ENCODE measurements at places on chromosomes 16 and 17.

DNA sequence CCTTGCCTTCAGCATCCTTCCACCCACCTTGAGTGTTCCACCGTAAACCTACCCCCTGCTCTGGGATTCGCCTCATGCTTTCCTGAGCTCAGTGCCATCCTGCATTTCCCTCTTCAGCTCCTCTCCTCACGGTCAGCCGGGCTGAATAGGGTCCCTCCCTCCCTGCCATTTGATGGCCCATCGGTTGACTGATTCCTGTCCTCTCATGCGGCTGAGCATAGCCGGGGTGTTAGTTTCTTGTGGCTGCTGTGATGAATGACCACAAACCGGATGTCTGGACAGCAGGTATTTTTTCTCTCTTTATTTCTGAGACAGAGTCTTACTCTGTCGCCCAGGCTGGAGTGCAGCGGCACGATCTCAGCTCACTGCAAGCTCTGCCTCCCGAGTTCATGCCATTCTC is 44.1 kb upstream of the MGAT5B start:
- no peak for DNase-seq

DNA sequence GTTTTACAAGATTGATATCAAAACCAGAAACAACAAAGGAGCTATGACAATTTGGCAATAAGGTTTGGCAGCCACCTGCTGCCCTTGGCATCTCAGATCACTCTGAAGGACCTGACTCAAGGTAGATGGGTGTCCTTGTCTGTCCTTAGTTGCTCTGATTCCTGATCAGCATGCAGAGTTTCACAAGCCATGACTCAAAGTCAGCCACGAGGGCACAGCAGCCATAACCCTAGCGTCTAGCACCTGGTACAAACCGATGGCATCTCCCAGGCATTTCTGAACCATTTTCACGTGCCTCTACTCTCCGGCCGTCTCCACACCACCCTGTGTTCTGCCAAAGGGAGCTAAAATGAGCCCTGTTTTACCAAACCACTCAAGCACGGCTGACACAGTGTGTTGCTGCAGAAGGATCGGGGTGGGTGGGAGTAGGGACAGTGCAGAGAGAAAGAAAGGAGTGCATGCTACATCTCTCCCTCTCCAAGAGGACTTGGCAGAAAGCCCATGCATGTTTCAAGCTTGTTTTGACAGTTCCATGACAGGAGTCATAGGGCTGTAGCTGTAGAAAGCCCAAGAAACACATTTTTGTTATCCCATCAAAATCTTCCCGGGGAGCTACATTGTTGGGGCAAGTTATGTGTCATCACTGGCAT is 297.3 kb downstream of the ABCC12 start:
- DNase-seq, result no peak

GRCh38 chr17:48530208-48530886 is 464 bp downstream of the HOXB1 start:
- DNase-seq, result no peak

DNA sequence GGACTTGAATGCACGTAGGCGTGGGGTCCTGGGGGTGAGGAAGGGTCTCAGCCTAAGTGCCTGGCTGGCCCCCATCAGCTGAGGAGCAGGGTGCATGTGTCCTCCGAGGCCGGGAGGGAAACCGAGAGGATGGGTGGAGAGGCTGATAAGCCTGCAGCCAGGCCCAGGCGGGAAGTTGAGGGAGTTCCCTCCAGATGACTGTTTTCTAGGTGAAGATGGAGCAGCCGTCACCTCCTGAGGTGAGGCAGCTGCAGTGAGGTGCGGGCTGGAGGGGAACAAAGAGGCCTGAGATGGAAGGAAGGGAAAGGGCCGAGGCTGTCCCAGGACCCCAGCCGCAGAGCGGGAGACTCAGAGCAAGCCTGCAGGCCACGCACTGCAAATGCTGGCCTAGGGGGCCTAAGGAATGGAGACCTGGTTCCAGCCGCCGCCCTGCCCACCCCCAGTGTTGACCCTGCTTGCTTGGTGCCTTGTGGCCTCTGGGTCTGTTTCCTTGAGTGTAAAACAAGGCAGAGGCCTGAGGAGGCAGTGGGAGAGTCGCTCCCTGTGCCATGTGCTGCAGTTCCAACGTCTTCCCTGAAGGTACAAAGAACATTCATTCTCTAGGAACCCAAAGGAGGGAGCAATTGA is 3.0 kb downstream of the PECAM1 start:
- no peak for DNase-seq

- no peak for DNase-seq
Observed at GRCh38 chr16:89837014-89837546, 8.8 kb downstream of the SPIRE2 start.

GRCh38 chr16:79456036-79456435 is 144.5 kb downstream of the MAF start:
- DNase-seq, result no peak

GRCh38 chr17:47665655-47666054 is 15.9 kb downstream of the KPNB1 start:
- no peak for DNase-seq

GRCh38 chr17:8338753-8339140 is 893 bp upstream of the ODF4 start:
- DNase-seq, result no peak

- DNase-seq, result no peak
Observed at GRCh38 chr17:73025041-73025560, 67.4 kb downstream of the SLC39A11 start.

DNA sequence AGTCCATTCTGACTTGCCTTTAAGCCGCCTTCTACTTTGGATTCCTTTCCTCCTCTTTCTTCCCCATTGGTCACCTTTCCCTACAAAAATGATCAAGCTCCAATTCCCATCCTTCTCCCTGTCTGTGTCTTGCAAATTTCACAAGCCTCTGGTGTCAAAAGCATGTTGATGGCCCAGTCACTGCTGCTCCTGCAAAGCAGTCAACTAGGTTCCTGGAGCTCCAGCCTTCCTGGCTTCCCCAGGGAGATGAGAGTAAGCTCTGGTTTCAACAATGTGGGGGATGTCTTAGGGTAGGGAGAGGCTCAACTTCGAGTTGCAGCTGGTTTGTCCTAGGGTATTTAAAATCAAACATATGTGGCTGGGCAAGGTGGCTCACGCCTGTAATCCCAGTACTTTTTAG is 36.1 kb upstream of the HELZ start:
- DNase-seq, result no peak

GRCh38 chr16:354291-354881 is 1.9 kb upstream of the AXIN1 start:
- DNase-seq, result no peak

GRCh38 chr17:16916557-16916920 is 55.4 kb downstream of the TNFRSF13B start:
- DNase-seq, result no peak

DNA sequence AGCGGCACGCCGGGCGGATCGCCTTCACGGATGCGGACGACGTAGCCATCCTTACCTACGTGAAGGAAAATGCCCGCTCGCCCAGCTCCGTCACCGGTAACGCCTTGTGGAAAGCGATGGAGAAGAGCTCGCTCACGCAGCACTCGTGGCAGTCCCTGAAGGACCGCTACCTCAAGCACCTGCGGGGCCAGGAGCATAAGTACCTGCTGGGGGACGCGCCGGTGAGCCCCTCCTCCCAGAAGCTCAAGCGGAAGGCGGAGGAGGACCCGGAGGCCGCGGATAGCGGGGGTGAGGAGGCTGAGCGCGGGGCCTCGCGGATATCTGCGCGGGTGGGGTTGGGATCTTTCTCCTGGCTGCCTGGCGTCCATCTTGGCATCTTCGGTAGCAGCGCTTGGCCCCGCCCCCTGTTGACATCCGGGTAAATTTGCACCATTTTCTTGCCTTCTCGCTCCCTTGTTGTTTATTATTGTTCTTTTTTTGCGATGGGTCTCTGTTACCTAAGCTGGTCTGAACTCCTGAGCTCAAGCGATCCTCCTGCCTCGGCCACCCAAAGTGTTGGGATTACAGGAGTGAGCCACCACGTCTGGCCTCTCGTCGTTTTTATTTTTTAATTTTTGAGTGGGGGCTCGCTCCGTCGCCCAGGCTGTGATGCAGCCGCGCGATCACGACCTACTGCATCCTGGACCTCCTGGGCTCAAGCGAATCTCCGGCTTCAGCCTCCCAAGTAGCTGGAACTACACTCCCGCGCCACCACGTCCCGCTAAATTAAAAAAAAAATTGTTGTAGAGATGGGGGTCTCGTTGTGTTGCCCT is 898 bp downstream of the TERF2IP start:
- DNase-seq, result peak; percentile 58

DNA sequence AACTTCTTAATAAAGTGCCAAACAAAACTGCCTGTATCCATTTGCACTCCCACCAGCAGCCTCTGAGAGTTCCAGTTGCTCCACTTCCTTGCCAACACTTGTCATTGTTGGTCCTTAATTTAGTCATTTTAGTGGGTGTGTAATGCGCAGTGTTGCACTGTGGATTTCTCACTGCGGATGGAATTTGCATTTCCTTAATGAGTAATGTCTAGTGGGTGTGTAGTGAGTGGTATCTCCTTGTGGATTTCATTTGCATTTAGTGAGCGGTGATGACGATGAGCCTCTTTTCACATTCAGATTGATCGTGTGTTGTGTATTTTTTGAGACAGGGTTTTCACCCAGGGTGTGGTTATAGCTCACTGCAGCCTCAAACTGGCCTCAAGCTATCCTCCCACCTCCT is 4.1 kb upstream of the MSLN start:
- no peak for DNase-seq

GRCh38 chr17:78559749-78560368 is 17.3 kb downstream of the DNAH17 start:
- no peak for DNase-seq

GRCh38 chr16:87253536-87253935 is 63.7 kb downstream of the C16orf95 start:
- no peak for DNase-seq

GRCh38 chr17:67520252-67520906 is 143.3 kb downstream of the PITPNC1 start:
- no peak for DNase-seq

GRCh38 chr17:9209781-9210370 is 188.6 kb downstream of the NTN1 start:
- DNase-seq, result no peak

DNA sequence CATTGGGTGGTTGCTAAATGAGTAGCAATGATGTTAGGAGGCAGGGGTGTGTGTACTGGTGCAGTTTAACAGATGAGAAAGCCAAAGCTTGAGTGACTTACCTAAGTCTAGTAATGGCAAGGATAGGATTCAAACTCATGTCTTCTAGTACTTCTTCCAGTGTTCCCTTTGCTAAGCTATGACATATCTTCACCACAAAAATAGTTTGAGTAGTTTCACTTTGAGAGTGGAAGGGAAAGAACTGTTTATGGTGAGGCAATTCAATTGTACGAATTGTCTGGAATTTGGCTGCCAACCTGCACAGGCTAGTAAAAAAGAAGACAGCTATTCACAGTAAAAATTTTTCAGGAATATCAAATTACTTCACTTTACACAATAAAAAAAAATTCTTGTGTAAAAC is 138.0 kb downstream of the NLK start:
- DNase-seq, result no peak

- peak; percentile 82 for DNase-seq
Observed at GRCh38 chr16:85898521-85899442, at the start of gene IRF8. Gene IRF8, plus strand, starts transcription at chr16:85899162. Its CDS starts 3,854 bp downstream, at chr16:85903016.

DNA sequence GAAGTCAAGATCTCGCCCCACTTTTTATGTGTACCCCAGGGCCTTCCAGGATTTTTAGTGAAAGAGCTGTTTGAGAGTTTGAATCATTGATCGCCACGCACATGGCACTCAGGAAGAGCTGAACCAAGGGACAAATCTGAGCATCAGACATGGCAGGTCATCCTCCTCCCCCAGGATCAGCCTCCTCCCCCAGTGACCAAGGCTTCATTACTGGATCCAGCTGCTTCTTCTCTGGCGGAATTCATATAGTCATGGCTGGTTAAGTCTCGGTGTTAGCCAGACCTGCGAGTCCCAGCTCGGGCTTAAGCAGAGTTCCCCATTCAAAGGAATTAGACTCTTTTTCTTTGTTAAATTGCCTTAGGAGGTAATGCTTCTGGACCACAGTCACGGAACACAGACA is 32.5 kb downstream of the CDRT4 start:
- no peak for DNase-seq

DNA sequence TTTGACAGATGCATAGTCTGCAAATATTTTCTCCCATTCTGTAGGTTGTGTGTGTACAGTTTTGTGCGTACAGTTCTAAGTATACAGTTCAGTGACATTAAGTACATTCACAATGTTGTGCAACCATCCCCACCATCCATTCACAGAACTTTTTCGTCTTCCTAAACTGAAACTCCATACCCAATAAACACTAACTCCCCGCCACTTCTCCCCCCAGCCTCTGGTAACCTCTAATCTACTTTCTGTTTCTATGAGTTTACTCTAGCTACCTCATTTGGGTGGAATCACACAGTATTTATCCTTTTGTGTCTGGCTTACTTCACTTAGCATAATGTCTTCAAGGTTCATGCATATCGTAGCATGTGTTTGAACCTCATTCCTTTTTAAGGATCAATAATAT is 14.3 kb downstream of the PIK3R5 start:
- no peak for DNase-seq

GRCh38 chr17:49509588-49509917 is 14.5 kb downstream of the NGFR start:
- no peak for DNase-seq

GRCh38 chr17:68401288-68401687 is 56.0 kb downstream of the WIPI1 start:
- no peak for DNase-seq

DNA sequence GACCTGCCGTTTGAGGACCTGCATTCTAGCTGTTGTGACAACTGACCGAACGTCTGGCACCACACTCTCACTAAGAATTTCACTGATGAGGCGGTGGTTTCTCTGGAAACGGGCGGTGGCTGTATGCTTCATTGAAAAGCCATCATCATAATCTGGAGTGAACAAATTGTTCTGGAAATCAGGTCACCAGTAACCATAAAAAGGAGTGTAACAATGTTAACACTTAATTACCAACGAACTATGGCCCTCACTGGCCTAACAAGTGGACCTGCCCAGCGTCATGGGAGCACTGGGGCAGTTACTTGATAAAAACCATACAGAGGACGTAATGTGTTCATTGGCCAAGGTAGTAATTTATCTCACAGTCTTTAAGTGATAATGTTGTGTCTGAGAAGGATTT is 15.4 kb downstream of the SMARCE1 start:
- DNase-seq, result no peak

DNA sequence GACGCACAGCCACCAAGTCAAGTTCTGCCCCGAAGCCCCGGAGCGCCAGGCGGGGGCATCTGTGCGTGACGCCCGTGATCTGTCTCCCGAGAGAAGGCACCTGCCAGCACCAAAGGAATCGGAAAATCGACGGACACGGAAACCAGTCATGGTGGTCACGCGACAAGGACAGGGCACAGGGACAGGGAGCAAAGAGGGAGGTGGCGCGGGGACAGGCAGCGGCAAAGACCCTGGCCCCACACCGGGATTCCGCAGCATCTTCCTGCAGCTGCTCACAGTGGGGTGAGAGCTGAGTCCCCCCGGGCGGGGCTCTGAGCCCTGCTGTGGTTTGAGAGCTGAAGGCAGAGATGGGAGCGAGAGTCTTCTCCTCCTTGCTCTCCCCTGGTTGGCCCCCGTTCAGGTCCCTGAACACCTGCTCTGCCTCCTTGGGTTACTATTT is 56.4 kb downstream of the ABR start:
- no peak for DNase-seq
